ENCODE measurements at places on chromosomes 3 and 15. TPM values are rescaled to one million over a fixed set of nuclear protein-coding genes. Genes with fewer than 3 reads are reported as not detected.

- H3K4me1 ChIP-seq, result peaks cover 6% of the 10 kb centered on the region
- peaks cover 6% of the 10 kb centered on the region for H3K27me3 ChIP-seq
- DNase-seq, result peak; percentile 40
- H3K27ac ChIP-seq, result no peak overlapping the region
Measured at GRCh38 chr3:126358038-126358815, 1.0 kb upstream of the KLF15 start.

GRCh38 chr3:127590282-127590592 is 296 bp downstream of the TPRA1 start:
- peaks cover 17% of the 10 kb centered on the region for H3K4me1 ChIP-seq
- H3K36me3 ChIP-seq, result no peaks in the 10 kb centered on the region
- peak overlapping the region; percentile 83 for H3K4me3 ChIP-seq

- no peaks in the 10 kb centered on the region for H3K36me3 ChIP-seq
- peaks cover 33% of the 10 kb centered on the region for H3K4me1 ChIP-seq
- peak overlapping the region; percentile 77 for H3K27ac ChIP-seq
- no peaks in the 10 kb centered on the region for H3K27me3 ChIP-seq
- no peak for DNase-seq
Measured at GRCh38 chr3:171879472-171879871, 36.3 kb downstream of the TMEM212 start.

GRCh38 chr3:179829401-179829800 is 176.6 kb downstream of the USP13 start:
- H3K27ac ChIP-seq, result no peak overlapping the region
- H3K27me3 ChIP-seq, result no peaks in the 10 kb centered on the region
- H3K4me3 ChIP-seq, result no peak overlapping the region
- H3K36me3 ChIP-seq, result no peaks in the 10 kb centered on the region
- no peak for DNase-seq

DNA sequence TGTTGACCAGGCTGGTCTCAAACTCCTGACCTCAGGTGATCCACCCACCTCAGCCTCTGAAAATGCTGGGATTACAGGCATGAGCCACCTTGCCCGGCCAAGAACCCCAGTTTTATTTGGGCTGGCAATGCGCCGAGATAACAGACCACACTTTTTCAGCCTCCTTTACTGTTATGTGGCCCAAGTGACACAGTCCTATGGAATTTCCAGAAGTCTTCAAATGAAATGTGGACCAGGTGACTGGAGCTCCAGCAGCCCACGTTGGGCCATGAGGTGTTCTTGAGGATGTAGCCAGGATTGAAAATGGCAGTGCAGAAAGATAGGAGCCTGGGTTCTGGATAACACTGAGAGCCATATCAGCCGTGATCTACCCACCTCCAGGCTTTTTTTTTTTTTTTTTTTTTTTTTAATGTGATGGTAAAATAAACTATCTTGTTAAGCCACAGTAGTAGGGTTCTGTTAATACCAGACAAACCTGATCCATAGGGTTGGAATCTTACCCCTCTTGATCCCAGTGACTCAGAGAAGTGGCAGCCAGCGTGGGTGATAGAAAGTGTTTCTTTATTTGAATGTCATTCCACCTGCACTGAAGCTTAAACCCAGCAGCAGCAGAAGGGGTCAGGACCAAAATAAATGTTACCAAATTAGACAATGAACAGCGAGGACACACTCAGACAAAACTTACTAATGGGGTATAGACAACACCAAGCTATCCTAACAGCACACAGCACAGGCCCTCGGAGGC is 55.6 kb downstream of the LHFPL4 start:
- peaks cover 25% of the 10 kb centered on the region for H3K27me3 ChIP-seq
- no peaks in the 10 kb centered on the region for H3K36me3 ChIP-seq
- H3K4me3 ChIP-seq, result no peak overlapping the region
- H3K4me1 ChIP-seq, result peaks cover 5% of the 10 kb centered on the region

The PLA1A gene
- total RNA-seq, result 0.07 TPM

- H3K27ac ChIP-seq, result no peak overlapping the region
- no peak overlapping the region for H3K4me3 ChIP-seq
- no peaks in the 10 kb centered on the region for H3K36me3 ChIP-seq
- no peak for DNase-seq
- H3K4me1 ChIP-seq, result no peaks in the 10 kb centered on the region
Measured at GRCh38 chr3:149374793-149375500, 2.5 kb downstream of the TM4SF1 start.

DNA sequence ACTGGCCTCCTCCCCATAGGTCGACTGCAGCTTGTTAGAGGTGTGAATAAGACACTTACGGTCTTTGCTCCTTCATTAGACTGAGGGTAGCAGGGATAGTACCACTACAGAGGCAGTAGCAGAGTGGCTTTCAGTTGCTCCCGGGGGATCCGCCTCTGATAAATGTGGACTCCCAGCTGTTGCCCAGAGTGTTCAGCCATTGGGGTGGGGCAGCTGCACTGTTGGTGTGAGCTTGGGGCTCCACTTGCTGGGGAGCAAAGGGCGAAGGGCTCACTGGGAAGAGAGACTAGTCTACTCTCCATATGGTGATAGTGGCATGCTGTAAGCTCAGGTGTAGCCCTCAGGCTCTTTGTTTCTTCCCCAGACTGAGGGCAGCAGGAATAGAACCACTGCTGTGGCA is 239.1 kb downstream of the LRRN1 start:
- no peak overlapping the region for H3K4me3 ChIP-seq
- no peaks in the 10 kb centered on the region for H3K36me3 ChIP-seq
- no peaks in the 10 kb centered on the region for H3K27me3 ChIP-seq
- no peak overlapping the region for H3K27ac ChIP-seq

The FYTTD1 gene
- 46.8 TPM for total RNA-seq

The PLSCR2 gene
- not detected for total RNA-seq

The LYZL4 gene
- total RNA-seq, result 4.3 TPM

- no peak overlapping the region for H3K4me3 ChIP-seq
- H3K27me3 ChIP-seq, result no peaks in the 10 kb centered on the region
- no peak for DNase-seq
- H3K4me1 ChIP-seq, result no peaks in the 10 kb centered on the region
- H3K27ac ChIP-seq, result no peak overlapping the region
- no peaks in the 10 kb centered on the region for H3K36me3 ChIP-seq
Measured at GRCh38 chr15:96972201-96972600, 641.7 kb downstream of the NR2F2 start.

DNA sequence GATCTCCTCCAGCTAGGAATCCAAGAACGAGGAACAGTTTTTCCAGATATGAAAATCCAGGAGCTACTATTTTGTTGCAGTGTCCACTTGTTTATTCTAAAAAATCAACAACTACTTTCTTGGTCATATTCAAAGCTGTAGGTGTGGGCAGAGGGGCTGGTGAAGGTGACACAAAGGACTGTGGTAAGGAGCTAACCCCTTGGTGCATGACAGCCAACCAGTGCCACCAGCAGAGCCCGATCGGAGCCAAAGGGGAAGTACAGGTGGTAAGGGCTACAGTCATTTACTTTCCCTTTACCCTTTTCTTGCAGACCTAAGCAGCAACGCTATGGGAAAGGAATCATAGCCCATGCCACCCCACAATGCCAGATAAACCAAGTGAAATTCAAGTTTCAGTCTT is 30.7 kb downstream of the PLA1A start:
- H3K36me3 ChIP-seq, result no peaks in the 10 kb centered on the region
- peaks cover 15% of the 10 kb centered on the region for H3K4me1 ChIP-seq
- DNase-seq, result no peak
- H3K27ac ChIP-seq, result no peak overlapping the region
- no peak overlapping the region for H3K4me3 ChIP-seq
- H3K27me3 ChIP-seq, result no peaks in the 10 kb centered on the region

The DISP2 gene
- total RNA-seq, result 0.21 TPM

The GTF2A2 gene
- 52.1 TPM for total RNA-seq

DNA sequence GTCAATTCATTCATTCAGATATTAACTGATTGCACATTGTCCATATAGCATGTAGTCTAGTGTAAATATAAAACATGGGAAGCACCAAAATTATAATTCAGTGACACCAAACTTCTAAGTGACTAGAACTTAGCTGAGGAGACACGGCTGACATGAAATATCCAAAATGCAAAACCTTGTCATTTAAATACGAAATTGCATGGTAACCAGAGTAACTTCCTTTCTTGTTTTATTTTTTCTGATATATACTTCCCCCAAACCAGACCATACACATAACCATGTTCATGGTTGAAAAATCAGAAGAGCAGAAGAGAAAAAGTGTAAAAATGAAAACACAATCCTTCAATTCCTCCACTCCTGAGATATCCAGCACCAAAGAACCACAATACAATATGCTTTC is 38.0 kb downstream of the CBLB start:
- DNase-seq, result no peak
- no peak overlapping the region for H3K27ac ChIP-seq
- H3K4me3 ChIP-seq, result no peak overlapping the region
- H3K36me3 ChIP-seq, result no peaks in the 10 kb centered on the region
- peaks cover 10% of the 10 kb centered on the region for H3K4me1 ChIP-seq

DNA sequence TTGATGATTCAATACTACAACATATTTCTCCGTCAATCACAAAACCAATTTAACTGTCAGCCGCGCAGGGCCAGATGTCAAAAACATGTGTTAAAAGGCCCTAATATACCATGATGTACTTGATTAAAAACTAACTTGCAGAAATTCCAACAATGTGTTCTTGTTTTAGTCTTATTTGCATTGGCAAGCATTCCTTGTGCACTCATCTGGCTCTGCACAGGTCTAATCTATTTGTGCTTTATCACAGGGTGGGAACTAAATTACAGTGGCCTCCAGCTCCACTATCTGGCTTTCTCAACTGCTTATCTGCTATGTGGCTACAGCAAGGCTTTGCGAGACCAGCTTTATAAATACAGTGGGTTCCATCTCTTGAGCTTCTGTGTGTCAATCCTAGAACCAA is 455.5 kb downstream of the ERC2 start:
- DNase-seq, result peak; percentile 12
- no peaks in the 10 kb centered on the region for H3K36me3 ChIP-seq
- no peaks in the 10 kb centered on the region for H3K27me3 ChIP-seq

- H3K27me3 ChIP-seq, result no peaks in the 10 kb centered on the region
- H3K27ac ChIP-seq, result no peak overlapping the region
- H3K4me3 ChIP-seq, result no peak overlapping the region
- DNase-seq, result no peak
Measured at GRCh38 chr15:58015565-58015964, 49.9 kb downstream of the ALDH1A2 start.

The ECE2 gene
- total RNA-seq, result not detected

Data from cardiac muscle cell (in vitro differentiated cells and primary cell).